Muscle of back (tissue), 13 donors: ENCODE measurements at places on chromosomes 13 and 19. TPM values are rescaled to one million over a fixed set of nuclear protein-coding genes. Genes with fewer than 3 reads are reported as not detected.

GRCh38 chr13:74919914-74920313 is 562.1 kb downstream of the TBC1D4 start:
- no peak for DNase-seq

DNA sequence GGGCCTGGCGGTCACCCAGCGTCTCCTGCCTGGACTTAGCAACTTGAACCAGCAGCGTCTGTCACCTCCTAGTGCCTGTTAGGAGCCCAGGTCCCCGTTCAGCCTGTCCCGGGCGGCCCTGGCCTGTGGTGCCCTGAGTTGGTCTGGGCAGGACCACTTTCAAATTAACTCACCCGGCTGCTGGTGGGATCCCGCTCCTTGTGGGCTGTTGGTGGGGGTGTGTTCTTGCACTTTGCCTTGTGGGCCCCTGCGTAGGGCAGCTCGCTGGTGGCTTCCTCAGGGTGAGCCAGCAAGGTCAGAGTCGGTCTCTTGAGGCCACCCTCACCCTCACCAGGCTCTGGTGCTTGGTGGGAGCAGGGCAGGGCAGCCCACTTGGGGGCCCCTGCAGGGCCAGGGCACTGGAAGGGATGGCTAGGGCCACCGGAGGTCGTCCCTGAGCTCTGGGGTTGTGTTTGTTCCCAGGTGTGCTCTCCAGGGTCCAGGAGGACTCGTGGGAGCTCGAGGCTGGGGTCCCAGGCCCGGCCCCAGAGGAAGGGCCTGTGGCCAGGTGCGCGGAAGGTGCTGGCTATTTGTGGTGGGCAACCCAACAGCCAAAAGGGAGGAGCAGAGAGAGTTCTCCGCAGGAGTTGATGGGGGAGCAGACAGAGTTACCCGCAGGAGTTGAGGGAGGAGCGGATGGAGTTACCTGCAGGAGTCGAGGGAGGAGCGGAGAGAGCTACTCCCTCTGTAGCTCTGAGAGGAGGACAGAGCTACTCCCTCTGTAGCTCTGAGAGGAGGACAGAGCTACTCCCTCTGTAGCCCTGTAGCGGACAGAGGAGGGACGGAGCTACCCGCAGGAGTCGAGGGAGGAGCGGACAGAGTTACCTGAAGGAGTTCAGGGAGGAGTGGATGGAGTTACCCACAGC is 16.9 kb downstream of the TFDP1 start:
- no peak for DNase-seq

GRCh38 chr13:77040835-77041234 is 13.9 kb upstream of the FBXL3 start:
- no peak for DNase-seq

GRCh38 chr13:40438999-40439797 is 227.2 kb downstream of the FOXO1 start:
- no peak for DNase-seq

DNA sequence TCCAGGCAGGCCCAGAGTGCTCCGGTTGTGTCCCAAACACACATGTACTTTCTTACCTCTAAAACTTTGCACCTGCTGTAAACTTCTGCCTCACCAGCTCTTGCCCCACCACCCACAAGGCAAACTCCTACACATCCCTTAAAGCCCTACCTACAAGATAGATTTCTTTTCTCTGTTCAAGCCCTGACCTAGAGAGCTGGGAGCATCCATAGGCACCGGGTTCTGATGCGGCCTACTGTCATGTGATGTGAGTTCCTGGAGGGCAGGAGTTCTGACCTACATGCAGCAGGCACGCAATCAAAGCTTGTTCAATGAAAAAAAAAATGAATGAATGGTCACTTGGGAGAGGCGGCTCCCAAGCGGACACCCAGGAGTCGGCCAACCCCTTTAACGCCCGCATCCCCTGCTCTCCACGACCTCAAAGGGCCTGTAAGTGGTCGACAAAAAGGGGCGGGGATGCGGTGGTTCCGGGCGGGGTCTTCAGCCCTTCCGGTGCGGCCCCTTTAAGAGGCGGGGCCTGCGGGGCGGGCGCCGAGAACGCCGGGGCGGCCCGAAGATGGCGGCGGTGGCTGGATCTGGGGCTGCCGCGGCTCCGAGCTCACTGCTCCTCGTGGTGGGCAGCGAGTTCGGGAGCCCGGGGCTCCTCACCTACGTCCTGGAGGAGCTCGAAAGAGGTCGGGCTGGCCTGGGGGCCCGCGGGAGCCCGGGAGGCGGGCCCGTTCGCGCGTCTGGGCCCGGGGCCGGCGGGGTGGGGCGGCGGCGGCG is at the start of gene MAP1S:
Gene MAP1S, plus strand, starts transcription at position 534 of the 765 bp plus-strand sequence. Its CDS starts 23 bp downstream, at position 557.
- DNase-seq = peak; percentile 83

DNA sequence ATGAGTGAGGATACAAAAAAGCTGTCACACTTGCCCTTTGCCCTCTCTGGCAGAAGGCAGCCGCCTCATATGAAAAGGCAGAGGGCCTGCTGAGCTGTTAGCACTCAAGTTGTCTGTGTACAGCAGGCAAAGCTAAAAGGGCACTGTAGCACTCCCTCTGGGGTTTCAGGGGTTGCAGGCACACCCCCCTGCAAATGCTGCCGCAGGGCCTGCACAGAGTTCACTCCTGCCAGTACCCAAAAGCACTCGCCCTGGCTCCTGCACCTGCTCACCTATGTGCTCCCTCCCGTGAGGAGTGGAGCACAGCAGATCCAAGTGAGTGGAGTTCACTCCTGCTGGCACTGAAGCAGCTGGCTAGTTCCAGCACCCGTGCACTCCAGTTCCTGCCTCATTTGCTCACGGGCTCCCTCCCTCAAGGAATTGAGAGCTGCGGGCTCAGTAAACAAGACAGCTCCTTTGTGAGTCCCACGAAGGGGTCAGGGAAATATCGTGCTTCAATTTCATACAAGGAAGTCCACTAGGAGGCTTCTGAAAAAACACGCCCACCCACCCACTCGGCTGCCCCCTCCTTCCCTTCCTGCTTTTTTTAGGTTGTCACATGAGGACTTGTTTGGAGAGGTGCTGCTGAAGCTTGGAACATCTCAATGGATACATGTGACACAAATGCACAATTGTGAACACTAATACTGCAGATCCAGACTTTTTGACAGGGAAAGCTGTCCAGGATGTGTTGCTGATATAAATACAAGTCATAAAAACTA is 9.9 kb upstream of the RCBTB2 start:
- peak; percentile 52 for DNase-seq

DNA sequence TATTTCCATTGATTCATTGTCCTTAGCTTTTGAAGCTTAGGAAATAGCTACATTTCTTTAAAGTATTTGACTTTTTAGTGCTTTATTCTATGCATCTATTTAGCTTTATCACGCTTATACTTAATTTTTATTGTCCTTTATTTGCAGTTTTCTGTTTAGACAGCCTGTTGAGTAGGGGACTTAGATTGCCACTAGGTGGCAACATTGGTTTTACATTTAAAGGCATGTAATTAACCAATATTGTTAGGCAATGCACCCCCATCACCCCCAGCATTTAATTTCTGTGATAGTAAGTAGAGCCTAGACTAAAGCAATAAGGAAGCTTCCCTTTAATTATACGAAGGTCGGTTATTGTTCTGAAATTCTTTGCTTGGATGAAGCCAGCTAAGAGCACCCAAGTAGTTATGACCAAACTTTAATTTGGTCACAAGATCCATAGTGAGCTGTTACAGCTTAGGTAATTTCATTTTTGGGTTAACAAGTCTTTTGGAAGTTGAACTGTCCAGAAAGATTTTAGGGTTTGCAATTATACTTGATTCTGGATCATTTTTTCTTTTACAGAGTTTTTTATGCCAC is 36.5 kb downstream of the B3GLCT start:
- peak; percentile 28 for DNase-seq

GRCh38 chr13:28753208-28753892 is 34.6 kb upstream of the SLC46A3 start:
- DNase-seq = peak; percentile 62

GRCh38 chr19:3660493-3661219 is 34.1 kb upstream of the CACTIN start:
- no peak for DNase-seq

DNA sequence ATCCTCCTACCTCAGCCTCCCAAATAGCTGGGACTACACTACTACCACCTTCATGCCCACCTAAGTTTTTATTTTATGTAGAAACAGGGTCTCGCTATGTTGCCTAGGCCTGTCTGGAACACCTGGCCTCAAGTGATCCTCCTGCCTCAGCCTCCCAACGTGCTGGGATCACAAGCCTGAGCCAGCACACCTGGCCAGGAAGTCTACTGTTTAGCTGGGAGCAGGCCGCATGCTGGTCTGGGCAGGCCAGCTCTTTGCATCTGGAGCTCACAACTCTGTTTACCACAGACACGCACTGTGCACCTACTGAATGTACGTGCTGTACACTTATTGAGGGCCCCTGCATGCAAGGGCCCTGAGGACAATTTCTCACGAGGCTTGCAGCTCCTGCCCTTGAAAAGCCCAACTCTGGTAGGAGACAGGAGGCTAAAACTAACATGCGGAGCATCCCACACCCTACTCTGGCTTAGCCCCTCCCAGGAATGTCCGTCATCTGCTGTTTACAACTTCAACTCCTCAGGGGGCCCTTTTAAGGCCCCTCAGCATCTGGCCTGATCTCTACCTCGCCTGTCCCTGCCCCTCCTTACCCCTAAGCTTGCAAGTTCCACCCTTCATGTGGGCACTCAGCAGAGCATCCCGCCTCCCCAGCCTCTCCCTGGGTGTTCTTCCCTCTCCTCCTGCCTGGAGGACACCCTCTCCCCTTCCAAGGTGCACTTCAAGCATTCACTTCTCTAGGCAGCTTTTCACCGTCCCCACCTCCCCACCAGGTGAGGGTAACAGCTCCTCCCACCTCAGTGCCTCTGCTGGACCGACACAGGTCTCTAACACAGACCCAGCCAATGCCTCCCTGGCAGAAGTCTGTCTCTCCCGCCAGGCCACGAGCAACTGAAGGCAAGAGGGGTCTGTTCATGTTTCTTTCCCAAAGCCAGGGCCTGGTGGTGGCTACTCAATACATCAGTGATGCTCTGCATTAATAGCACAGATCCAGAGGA is 114.2 kb upstream of the UQCRFS1 start:
- DNase-seq = no peak

DNA sequence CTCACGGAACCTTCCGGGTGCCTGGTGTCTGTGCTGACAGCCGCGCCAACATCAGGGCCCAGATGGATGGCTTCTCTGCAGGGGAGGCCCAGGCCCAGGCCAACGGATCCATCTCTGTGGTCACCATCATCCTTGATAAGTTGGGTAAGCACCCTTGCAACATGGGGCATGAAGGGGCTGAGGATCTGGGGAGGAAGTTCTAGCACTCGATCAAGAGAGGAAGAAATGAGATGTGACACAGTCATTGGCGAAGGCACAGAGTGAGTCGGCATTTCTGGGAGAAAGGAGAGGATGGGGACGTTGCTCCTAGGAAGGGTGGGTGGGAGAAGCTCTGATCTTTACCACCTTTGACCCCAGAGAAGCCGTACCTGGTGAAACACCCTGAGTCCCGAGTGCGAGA is 4.4 kb downstream of the CILP2 start:
- DNase-seq = no peak

- DNase-seq = no peak
Measured at GRCh38 chr13:26500618-26501320, 56.7 kb upstream of the WASF3 start.

DNA sequence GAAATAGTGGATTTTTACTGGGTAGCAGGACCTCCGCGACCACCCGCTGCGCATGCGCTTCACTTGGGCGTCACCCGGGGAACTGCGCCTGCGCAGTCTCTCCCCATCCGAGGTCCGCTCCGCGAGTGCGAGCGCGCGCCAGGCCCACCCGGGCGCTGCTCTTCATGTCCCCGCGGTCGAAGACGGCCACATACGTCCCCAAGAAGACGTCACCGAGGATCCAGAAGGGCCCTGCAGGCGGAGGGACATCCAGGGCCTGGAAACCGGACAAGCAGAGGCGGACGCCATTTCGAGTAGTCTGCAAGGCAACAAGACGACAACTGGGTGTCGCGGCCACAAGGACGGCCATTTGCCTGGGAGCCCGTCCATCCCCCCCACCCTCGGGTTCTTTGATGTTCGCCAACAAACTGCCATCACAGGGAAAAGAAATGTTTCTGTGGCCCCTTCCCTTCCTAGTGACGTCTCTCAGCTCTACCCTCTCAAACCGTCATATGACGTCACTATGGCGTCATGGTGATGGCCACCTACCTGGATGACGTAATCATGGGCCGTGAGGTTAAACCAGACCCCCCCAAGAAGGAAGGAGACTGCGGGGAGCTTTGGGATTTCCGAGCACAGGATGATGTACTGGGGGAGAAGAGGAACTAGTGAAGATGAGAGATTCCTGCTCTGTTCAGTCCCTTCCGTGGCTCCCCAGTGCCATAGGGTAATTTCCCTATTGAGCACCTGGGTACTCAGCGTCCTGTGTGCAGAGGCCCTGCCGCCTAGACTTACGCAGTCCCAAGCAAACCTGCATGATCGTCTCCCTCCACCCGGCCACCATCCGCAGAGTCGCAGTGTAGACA is 6.7 kb downstream of the NAPSA start:
- peak; percentile 42 for DNase-seq

- no peak for DNase-seq
Measured at GRCh38 chr19:48511321-48511731, 309 bp downstream of the LMTK3 start.

Gene LRRC4B
- polyA plus RNA-seq = 10.8 TPM

Gene MBD3L2
- 0.38 TPM for polyA plus RNA-seq

Gene GJA3
- polyA plus RNA-seq = 3.6 TPM

Gene POU2F2
- 1.8 TPM for polyA plus RNA-seq

Gene CCDC70
- polyA plus RNA-seq = not detected

Gene NLRP5
- polyA plus RNA-seq = not detected

Gene DLL3
- polyA plus RNA-seq = 0.09 TPM

Gene ZNF729
- polyA plus RNA-seq = 0.11 TPM
